NCI-H1930 (cell line): ENCODE measurements at places on chromosomes 7 and 10.

- DNase-seq, result no peak
Observed at GRCh38 chr7:50449501-50449880, 659 bp downstream of the FIGNL1 start.

DNA sequence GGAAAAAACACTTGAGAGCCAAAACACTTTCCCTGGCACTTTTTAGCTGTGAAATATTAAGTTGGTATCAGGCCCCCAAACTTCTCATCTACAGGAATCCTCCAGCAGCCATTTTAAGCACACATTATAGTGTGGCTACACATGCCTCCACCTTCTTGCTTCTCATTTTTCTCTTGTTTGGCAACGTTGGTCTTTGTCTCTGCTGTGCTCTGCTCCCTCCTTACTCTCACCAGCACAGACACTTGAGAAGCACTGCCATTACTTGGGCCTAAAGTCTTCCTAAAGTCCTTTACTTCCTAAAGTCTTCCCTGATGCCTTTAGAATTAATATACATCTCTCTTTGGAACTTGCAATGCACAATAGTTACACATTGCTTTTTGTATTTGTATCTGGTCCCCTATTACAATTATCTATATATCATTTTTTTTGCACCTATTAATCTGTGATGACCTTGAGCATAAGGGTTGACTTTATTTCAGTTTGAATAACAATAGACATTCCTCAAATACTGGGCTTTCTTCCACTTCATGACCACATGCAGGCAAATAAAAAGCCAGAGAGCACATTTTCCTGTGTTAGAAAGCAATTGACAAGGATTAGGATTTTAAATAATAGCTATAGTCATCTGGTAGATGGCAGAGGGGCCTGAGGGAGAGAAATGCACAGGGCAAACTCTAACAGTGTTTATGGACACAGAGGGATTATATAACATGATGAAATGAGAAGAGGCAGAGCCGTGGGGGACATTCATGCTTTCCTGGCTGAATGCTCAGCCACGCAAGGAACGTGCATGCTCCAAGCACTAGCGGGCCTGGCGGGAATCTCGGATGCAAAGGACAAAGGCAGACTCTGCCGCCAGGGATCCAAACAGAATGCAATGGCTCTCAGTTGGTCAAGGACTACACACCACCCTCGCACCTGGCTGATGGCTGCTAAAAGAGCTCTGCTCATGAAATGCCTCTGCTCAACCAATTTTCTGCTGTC, 99.3 kb downstream of the CDC14C start:
- no peak for DNase-seq

DNA sequence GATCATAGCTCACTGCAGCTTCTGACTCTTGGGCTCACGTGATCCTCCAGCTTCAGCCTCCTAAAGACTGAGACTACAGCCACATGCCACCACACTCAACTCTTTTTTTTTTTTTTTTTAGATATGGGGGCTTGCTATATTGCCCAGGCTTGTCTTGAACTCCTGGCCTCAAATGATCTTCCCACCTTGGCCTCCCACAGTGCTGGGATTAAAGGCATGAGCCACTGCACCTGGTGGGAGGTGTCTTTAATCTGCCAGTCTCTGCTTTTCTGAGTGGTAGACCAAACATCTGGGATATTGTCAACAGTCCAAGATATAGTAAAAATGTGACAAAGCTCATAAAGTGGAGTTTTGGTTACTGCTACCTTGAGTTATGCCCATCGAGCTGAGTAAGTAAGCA, 104.9 kb upstream of the FOXP2 start:
- DNase-seq, result no peak

GRCh38 chr10:30062090-30062489, 2.7 kb upstream of the JCAD start:
- DNase-seq, result no peak

DNA sequence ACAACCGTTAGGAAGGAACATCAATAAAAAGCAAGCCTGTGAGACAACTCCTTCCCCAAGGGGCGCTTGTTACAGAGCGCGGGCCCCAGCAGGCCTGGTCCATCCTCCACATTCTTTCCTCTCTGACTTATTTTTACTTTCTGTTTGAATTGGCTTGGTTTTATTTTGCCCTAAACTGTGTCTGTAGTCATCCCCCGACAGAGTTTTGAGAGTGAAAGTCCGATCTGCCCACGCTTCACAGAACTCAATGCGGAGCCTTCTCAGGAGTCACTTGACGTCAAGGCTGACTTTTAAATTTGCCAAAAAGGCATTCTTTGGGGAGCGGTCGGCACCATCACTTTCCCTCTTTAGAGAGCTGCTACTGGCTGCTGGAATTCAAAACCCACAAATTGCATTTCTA, 150.1 kb upstream of the KLF6 start:
- DNase-seq, result no peak

GRCh38 chr7:130822642-130823041, 88.6 kb upstream of the KLF14 start:
- DNase-seq, result no peak

DNA sequence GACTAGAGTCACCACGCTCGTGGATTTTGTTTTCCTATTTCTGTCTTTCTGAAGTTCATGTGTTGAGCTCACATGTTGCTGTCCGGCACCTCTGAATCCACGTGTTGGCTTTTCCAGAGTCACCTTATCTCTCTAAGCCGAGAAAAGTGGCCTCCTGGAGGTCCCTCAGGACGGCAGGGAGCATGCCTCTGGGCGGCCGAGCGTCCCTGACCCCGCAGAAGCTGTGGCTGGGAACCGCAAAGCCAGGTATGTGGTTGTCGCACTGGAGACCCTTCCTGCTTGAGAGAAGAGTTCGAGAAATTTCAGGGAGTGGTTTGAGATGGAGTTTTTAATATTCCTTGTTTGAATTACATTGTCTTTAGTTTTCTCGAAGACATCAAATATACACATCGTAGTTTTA, 12.6 kb downstream of the IQCE start:
- no peak for DNase-seq

DNA sequence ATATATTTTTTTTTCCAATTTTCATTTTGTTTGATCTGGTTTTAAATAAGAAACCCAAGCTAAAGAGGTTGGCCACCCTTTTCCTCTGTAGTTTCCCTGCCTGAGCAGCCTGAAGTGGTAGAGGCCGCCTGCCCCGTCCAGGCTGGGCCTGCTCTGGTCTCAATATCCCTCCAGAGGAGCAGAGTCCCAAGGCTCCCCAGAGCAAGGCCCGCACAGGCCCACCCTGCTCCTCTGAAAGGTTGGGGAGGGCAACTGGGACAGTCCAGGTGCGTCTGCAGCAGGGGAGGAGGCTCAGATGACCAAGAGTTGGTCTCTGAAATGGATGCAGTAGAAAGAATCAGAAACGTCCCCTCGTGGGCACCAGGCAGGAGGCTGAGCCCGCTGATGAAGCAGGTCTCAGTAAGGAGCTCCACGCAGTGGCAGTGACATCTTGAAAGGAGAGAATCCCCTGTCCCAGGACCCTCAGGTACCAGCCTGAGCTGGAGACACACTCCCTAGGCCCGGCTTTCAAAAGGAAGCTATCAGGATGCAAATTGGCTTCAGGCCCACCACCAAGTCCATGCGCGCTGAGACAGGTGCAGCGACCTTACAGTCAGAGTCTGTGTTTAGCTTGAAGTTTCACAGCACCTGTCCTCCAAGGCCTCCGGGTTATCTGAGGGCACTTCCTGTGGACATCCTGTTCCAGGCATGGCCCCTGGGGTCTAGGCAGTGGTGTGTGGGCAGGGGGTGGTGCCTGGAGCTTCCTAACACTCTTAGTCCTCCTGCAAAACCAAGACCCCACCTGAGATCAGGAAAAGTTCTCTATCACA, 37.7 kb downstream of the EN2 start:
- DNase-seq, result no peak

DNA sequence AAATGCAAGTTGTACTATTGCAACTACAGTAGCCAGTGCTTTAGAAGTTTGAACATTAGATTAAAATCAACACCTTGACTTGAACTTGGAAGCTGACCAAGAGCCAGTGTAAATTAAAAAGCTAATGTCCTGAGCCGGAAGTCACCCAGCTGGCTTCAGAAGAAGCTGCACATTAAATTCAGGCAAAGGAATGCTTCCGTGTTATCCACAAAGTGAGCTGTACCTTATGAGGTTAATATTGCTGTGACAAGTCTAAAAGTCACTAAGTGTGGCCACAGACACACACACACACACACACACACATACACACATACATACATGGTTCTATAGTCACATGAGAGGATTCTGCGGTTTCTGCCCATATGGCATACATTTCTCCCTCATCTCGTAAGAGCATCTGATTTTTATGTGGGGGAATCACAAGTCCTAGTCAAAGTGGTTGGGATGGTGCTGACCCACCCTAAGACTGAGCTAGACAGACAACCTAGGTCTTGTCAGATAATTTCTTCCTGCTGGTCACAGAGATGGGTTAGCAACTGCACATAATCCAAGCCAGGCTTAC, 612.9 kb downstream of the SORCS1 start:
- no peak for DNase-seq

DNA sequence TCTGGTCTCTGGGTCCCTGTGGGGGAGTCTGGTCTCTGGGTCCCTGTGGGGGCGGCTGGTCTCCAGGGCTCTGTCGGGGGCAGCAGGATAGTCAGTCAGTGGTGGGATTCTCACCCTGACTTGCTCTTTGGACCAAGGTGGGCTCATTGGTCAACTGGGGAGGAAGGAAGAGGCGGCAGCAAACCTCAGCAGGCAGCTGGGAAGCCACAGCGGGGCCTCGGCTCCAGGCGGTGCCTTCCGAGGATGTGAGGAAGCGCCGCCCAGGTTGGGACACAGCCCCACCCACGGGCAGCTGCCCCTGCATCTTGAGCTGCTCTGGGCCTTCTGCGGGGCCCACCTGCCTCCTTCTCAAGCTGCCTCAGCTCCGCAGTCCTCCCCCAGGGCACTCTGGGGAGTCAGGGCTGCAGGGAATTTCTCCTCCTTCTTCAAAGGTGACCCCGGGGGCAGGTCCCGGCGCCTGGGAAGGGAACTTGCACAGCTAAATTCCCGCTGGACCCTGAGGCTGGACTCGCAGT, 20.4 kb upstream of the KNDC1 start:
- no peak for DNase-seq

GRCh38 chr7:100888988-100889750, at the start of gene UFSP1:
UFSP1 (minus strand) TSS chr7:100889715; CDS start chr7:100889271, 444 bp downstream.
- no peak for DNase-seq

DNA sequence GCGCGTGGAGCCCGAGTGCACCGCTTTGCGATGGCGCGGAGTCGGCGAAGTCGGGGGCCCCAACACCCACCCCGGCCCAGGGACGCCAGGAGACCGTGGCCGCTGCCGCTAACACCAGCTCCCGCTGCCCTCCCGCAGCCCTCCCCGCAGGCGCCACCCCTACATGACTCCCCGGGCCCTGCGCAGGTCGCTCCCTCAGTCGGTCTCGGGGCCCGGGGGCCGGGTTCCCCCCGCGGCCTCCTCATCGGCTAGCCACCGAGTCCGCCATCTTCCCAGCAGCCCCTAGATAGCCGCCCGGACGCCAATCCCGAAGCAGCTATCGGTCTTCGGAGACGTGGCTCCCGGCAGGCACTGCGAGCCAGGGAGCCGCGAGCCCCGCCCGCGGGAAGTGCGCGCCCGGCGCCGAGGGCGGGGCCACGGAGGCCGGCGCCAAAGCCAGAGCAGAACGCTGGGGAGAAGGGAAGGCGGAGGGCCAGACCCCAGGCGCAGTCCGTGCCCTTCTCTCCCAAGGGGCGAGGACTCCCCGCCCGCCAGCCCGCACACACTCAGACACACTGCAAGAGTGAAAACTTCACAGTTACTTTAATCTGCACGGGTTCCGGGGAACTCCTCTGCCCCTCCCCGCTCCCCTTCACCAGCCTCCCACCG, at the start of gene FASTK:
Gene FASTK (minus strand): TSS at position 288 of the 648 bp plus-strand sequence. CDS start 43 bp downstream, at position 245.
- DNase-seq, result peak; percentile 95

GRCh38 chr7:1709900-1710299, 39.8 kb downstream of the ELFN1 start:
- no peak for DNase-seq

- DNase-seq, result no peak
Observed at GRCh38 chr7:94431176-94431575, 36.5 kb downstream of the COL1A2 start.

DNA sequence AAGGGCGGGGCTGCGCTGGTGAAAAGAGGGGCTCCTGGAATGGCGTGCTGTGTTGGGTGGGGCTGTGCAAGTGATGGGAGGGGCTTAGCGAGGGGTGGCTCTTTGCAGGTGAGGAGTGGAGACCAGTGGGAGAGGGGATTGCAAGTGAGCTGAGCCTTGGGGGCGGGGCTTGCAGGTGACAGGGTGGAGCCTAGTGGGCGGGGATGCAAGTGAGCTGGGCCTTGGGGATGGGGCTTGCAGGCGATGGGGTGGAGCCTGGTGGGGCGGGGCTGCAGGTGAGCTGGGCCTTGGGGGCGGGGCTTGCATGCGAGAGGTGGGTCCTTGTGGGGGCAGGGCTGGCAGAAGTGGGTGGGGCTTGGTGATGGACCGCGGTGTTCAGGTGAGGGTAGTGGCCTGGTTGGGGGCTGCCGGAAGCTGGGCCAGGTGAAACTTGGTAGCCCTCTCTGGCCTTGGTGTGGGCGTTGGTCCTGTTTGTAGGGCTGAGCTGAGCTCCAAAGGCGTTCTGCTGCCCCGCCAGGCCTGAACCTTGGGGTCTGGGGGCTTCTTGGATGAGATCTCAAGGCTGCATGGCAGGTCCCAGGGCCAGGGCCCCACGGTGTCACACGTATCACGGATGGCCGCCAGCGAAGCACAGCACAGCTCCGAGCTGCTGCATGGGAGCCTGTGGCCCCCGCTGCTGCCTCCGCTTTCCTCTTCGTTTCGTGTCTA, 743 bp upstream of the PITRM1 start:
- DNase-seq, result peak; percentile 70

DNA sequence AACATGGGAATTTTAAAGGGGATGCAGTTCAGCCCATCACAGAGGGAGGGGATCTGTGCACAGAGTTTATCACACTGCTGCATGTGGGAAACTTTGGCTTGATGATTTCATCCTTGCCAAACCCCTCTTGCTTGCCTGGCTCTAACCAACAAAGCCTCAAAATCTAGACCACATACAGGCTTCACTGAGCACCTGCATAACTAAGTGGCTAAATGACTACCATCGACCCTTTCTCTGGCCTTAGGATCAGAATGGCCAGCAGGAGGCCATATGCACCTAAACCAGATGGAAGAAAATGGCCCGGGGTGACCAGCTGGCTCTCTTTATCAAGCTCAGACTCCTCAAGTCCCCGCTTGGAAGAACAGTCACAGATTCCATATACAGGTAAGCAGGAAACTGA, 15.6 kb upstream of the ZNF25 start:
- no peak for DNase-seq

DNA sequence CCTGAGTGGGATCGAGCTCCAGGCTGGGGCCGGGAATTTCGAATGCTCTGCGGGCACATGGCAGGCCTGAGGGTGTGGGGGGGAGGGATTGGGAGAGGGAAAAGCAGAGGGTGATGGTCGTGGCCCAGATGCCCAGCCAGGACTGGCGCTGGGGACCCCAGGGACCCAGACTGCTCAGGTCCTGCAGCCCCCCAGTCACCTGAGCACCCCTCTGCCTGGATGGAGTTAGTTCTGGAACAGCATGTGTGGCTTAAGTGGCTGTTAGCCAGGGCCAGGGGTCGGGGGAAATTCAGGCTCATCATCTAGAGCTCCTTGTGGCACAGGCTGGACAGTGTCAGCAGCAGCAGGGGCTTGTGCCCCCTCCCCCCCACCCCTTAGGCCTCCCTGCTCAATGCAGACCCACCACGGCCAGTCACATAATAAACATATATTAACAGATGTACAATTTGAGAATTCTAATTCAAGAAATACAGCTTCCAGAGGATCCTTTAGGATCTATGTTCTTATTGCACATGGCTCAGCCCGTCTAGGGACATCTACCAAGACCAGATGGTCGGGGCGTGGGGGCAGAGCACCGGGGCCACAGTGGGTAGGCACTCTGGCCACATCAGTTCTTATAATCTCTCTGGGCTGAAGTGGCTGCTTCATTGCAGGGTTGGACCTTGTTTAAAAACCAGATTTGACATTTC, 22.2 kb downstream of the DNAJB12 start:
- DNase-seq, result no peak

- no peak for DNase-seq
Observed at GRCh38 chr7:17722798-17723197, 217.5 kb downstream of the SNX13 start.
